Articular chondrocyte of knee joint (primary cell): ENCODE measurements at places on chromosomes 7 and 10. TPM values are rescaled to one million over a fixed set of nuclear protein-coding genes. Genes with fewer than 3 reads are reported as not detected.

The PRSS37 gene
- total RNA-seq, result not detected in 2 replicates

The RSPH10B2 gene
- 0.11 TPM in 1 of 2 replicates, not detected in the other for total RNA-seq

The SH2B2 gene
- total RNA-seq, result 1.3 and 2.5 TPM in 2 replicates

The SYPL1 gene
- total RNA-seq, result 78.4 and 83.3 TPM in 2 replicates

The COL28A1 gene
- total RNA-seq, result 0.52 and 0.54 TPM in 2 replicates
